WTC11 (cell line): ENCODE measurements at places on chromosomes 5 and 9. TPM values are rescaled to one million over a fixed set of nuclear protein-coding genes. Genes with fewer than 3 reads are reported as not detected.

- no peak for DNase-seq
Measured at GRCh38 chr9:89655990-89656657, 51.3 kb downstream of the GADD45G start.

GRCh38 chr9:123416176-123416575 is 60.2 kb downstream of the CRB2 start:
- no peak for DNase-seq

- peak; percentile 57 for DNase-seq
Measured at GRCh38 chr9:129487658-129488483, 133.0 kb downstream of the C9orf50 start.

C6 gene
- 0.13 to 0.23 TPM (median 0.14 TPM) in 3 replicates for total RNA-seq

EIF4E1B gene
- 0.74 to 1.3 TPM (median 1.1 TPM) in 3 replicates for total RNA-seq

- no peak for DNase-seq
Measured at GRCh38 chr5:132300577-132301343, 6.6 kb downstream of the SLC22A4 start.

MAT2B gene
- 51.8 to 55.7 TPM (median 53.1 TPM) in 3 replicates for total RNA-seq

DNA sequence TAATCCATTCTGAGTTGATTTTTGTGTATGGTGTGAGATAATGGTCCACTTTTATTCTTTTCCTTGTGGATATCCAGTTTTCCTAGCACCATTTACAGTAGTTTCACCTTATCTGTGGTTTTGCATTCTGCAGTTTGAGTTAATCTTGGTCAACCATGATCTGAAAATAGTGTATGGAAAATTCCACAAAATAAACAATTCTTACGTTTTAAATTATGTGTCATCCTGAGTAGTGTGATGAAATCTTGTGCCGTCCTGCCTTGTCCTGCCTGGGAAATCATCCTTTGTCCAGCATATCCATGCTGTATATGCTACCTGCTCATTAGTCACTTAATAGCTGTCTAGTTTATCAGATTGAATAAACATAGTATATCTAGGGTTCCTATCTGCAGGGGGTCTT is 42.1 kb downstream of the CDC42SE2 start:
- DNase-seq, result no peak

PRRT1B gene
- total RNA-seq, result 0.48 to 1.2 TPM (median 0.78 TPM) in 3 replicates

GRCh38 chr9:135504262-135505243 is 4.1 kb downstream of the MRPS2 start:
- DNase-seq, result peak; percentile 70

DNA sequence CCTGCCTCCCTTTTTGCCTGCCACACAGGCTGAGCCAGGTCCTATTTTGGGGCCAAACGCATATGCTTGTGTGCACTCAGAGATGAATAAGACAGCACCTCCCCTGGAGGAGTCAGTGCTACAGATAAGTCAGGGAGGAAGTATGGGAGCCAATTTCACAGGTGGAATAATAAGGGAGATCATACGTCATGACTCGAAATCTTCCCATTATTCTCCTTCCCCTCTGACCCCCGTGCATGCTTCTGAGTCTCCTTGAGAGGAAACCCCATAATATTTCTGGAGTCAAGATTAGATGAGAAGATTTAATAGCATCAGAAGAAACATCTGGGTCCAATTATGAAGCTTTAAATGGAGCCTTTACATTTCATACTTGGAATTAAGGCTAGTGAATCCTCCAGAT is 15.1 kb upstream of the ZCCHC7 start:
- no peak for DNase-seq

NPR3 gene
- 0.05 to 0.23 TPM (median 0.09 TPM) in 3 replicates for total RNA-seq

DNA sequence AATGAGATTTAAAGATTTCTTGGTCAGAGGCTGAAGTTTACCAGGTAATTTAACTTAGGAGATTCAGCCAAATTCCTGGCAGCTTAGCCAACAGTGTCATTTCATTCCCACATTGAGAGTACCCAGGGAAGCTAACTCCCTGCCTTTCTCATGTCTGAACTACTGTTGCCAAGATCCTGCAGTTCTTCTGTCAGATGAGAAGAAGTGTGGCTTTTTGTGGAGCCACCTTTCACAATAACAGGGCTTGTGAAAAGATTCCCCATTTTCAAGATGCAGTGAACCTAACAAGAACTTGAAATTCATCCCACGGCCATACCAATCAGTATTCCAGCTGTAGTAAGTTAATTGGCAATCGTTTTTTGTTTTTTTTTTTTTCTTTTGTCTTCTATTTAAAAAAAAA is 176.4 kb downstream of the XRCC4 start:
- DNase-seq, result no peak

MAP1B gene
- total RNA-seq, result 65.4 to 95.0 TPM (median 65.7 TPM) in 3 replicates

DNA sequence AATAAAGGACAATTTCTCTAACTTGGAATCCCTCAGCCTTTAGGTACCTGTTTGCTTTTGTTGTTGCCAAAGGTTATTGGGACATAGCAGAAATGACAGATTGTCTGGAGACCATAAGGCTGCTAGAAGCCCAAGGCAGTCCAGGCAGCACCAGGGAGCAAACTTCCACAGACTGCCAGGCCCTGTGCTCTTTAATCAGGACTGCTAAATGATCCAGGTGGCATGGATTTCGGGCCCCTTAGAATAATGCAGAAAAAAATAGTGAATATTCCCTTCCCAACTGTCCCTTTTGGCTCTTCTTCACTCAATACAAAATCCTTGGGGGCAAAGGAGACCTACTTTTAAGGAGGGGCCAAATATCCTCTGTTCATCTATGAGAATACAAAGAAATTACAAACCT is 73.9 kb downstream of the GABRA1 start:
- no peak for DNase-seq

GABRA1 gene
- 0.48 to 0.57 TPM (median 0.50 TPM) in 3 replicates for total RNA-seq

- DNase-seq, result peak; percentile 69
Measured at GRCh38 chr5:80959768-80960442, at the start of gene RASGRF2. Gene RASGRF2 (plus strand): TSS chr5:80960363. CDS start chr5:80960739, 376 bp downstream.

SOWAHA gene
- total RNA-seq, result 0.11 to 0.25 TPM (median 0.16 TPM) in 3 replicates
